ENCODE measurements at places on chromosomes 2 and 18.
A peak's percentile ranks its signal among the peaks of the same experiment; 100 is the strongest.

DNA sequence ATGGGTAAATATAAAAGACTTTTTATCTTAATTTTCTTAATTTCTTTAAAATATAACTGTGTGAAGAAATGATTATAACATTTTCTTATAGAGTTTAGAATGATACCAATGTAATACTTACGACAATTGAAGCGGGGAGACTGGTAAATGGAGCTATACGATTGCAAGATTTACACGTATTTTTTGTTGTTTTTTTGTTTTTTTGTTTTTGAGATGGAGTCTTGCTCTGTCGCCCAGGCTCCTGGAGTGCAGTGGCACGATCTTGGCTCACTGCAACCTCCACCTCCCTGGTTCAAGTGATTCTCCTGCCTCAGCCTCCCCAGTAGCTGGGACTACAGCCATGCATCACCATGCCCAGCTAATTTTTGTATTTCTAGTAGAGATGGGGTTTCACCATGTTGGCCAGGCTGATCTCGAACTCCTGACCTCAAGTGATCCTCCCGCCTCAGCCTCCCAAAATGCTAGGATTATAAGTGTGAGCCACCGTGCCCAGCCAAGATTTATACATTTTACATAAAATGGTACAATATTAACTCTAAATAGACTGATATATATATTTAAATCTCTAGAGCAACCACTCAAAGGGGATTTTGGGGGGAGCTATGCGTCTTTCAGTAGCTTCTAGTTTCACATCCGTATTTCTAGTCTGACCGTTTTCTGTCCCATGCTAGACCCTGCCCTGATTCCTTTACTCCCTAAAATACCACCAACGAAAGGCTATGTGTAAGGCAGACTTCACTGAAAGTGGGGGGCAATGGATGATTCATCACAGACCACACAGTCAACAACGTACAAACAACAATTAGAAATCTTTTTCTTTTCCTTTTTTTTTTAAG, 28.2 kb upstream of the ATG16L1 start:
- no peak for DNase-seq

- DNase-seq: no peak
Observed at GRCh38 chr2:22850310-22850709, 534.7 kb upstream of the KLHL29 start.

GRCh38 chr2:11995456-11995855, 249.0 kb downstream of the LPIN1 start:
- no peak for DNase-seq

DNA sequence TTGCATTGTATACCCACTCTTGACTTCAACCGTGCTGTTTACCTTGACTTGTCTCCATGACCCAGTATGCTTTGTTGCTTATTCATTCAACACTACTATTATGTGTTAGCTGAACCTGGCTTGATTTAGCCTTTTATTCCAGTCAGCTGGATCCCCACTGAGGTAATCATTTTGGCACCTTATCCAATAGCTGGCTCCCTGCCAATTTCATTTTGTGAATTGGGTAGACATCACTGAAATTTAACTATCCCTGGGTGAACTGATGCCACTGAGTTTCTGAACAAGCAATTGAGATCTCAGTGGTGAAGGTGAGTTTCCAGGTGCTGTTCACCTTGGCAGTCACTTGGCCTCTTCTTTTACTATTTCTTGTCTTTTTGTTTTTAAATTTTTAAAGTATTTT, 584.3 kb downstream of the ADCYAP1 start:
- DNase-seq: no peak

DNA sequence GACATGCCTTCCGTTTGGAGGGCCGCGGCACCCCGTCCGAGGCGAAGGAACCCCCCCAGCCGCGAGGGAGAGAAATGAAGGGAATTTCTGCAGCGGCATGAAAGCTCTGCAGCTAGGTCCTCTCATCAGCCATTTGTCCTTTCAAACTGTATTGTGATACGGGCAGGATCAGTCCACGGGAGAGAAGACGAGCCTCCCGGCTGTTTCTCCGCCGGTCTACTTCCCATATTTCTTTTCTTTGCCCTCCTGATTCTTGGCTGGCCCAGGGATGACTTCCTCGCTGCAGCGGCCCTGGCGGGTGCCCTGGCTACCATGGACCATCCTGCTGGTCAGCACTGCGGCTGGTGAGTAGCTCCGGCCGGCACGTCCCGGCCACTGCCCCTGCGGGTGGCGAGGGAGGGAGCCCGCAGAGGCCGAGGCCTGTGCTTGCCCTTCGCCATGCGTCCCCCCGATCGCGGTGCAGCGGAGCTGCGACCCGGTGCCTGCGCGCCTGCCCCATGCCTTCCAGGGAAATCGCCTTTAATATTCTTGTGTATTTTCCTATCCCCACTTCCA, 1.2 kb downstream of the BMPR2 start:
- peak; percentile 7 for DNase-seq

- DNase-seq: no peak
Observed at GRCh38 chr2:66897691-66898150, 462.8 kb downstream of the MEIS1 start.

GRCh38 chr2:30931841-30932407, 124.7 kb upstream of the CAPN13 start:
- DNase-seq: no peak
